ENCODE measurements at places on chromosomes 1 and 21.

- no peak for DNase-seq
Observed at GRCh38 chr21:36097427-36098181, 27.8 kb downstream of the CBR1 start.

GRCh38 chr1:27804791-27805190 is 25.8 kb upstream of the PPP1R8 start:
- DNase-seq = no peak

DNA sequence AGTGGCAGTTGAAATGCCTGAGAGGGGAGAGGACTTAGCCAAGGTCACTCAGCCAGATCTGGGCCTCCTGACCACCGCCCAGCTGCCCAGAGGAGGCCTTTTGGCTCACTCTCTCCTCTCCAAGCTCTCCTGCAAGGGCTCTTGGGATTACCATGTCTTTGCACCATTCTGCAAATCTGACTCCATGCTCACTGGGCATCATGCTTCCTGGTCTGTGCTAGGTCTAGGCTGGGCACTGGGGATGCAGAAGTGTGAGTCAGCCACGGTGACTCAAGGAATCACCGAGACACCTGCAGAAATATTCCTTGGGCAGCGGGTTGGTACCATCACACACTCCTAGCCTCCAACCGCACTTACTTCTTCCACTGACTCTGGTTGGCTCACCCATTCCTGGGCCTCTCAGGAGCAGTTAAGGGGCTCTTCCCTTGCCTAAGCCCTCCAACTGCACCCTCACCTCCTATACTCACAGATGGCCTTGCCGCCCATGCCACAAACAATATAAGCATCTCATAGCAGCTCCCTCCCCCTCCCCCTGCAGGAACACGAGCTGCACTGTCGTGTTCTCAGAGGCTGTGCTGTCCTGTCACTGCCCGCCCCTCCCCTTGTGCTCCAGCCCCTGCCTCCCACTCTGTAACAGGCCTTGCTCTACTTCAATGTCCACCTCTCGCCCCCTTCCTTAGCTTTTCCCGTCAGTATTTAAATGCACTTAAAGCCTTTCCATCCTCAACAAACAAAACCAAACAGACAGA is 34.8 kb downstream of the CDCP2 start:
- no peak for DNase-seq

DNA sequence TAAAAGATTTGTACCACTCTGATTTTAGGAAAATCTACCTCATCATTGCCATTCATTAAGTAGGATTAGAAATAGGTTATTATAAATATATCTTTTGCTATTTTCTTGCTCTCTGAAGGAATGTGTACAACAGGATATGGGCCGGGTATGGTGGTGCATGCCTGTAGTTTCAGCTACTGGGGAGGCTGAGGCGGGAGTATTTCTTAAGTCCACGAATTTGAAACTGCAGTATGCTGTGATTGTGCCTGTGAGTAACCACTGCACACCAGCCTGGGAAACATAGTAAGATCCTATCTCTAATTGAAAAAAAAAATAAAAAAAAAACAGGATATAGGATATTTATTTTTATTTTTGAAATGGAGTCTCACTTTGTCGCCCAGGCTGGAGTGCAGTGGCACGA is 50.0 kb downstream of the CLIC4 start:
- no peak for DNase-seq

DNA sequence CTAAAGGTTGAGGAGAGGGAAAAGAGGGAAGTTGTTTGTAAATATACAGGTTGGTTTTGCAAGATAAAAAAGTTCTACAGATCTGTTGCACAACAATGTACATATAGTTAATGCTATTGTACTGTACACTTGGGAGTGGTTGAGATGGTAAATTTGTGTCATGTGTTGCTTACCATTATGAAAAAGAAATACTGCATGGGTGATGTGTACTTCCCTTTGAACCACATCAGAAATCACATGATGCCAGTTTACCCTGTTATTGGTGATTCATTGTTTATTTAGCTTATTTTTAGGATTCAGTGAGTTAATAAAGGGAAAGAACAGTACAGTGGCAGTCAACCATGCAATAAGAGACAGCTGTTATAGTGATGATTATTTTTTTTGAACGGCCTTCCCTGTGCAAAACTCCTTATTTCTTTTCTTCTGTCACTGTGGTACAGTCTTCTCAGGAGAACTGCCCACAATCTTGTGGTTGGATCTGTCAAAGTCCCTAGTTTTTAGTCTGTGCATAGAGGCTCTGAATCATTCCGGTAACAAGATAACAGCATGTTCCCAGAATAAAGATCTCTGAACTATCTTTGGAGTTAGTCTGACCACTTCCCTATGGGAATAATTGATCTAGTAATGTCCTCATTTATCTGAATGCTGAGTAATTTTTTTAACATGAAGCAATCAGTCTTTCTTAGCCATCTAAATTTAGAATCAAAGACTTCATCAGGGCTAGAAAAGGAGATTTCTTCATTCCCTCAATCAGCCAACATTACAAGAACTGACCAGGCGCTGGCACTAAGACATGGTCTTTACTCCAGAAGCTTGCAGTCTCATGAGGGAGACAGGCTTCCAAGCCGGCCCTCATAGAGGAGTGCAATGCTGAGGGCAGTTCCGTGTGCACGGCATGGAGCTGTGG is 84.2 kb downstream of the SH3GLB1 start:
- no peak for DNase-seq

GRCh38 chr1:201791051-201791778 is 37.7 kb upstream of the IPO9 start:
- DNase-seq = no peak

DNA sequence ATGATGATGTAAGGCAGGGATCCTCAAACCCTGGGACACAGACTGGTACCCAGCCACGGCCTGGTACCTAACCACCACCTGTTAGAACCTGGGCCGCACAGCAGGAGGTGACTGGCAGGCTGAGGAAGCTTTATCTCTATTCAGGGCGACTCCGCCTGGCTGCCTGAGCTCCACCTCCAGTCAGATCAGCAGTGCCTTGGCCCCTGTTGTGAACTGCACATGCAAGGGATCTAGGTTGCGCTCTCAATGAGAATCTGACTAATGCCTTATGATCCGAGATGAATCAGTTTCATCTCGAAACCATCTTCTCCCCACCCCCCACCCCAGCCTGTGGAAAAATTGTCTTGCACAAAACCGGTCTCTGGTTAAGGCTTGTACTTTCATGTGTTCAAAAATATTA is 4.2 kb downstream of the RNPC3 start:
- peak; percentile 41 for DNase-seq

- no peak for DNase-seq
Observed at GRCh38 chr1:201488830-201489589, 17.9 kb downstream of the CSRP1 start.

DNA sequence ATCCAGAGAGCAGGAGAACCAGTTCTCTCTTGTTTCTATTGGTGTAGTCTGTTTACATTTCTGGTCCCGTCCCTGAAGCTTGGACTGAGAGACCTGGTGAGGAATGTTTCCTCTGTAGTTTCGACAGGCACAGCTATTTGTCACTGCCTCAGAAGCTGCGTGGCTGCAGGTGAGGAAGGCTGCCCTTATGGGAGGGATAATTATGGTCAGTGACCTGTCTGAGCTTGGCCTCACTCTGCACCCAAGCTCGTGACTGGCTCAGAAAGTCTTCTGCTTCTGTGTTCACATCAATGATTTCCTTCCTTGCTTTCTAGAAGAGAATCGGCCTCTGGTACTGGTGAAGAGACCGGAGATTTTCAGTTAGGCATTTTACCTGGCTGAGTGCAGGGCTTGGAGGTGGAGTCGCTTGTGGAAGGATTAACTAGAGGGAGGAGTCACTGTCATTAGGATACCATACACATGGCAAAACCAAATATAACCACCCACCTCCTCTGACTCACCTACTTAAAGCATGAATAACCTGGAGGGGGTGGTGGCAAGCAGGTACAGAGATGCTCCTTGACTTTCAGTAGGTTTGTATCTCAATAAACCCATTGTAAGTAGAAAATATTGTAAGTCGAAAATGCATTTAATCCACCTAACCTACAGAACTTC is 19.9 kb upstream of the WDR26 start:
- no peak for DNase-seq

DNA sequence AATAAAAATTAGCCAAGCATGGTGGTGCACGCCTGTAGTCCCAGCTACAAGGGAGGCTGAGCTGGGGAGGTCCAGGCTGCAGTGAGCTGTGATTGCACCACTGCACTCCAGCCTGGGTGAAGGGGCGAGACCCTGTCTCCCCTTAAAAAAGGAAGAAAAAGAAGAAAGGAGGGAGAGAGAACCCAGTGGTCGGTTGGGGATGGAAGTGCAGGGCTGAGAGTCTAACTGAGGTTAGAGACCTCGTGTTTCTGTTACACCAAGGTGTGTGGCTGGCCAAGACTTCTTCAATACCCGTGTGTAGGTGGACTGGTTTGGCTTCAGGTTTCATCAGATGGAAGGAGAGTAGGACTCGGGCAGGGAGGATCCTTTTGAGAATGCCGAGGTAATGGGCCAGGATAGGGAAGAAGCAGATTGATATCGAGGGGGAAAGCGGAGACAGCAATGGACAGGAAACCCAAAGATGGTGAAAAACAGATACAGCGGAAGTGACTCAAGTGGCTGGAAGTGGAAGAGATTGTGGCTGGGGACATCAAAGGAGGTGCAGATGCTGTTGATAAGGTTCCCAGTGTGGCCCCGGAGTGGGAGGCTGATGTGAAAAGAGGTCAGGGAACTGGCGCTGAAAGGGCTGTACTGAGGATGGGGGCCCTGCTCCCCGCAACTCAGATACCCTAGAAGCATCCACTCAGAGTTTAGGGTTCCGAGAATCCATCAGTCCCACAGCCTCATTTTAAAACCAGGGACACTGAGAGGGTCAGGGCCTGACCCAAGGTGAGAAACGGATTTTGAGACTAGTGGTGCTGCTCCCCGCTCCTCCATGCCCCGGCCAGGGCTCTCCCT is 681 bp upstream of the UBXN10 start:
- DNase-seq = peak; percentile 52

DNA sequence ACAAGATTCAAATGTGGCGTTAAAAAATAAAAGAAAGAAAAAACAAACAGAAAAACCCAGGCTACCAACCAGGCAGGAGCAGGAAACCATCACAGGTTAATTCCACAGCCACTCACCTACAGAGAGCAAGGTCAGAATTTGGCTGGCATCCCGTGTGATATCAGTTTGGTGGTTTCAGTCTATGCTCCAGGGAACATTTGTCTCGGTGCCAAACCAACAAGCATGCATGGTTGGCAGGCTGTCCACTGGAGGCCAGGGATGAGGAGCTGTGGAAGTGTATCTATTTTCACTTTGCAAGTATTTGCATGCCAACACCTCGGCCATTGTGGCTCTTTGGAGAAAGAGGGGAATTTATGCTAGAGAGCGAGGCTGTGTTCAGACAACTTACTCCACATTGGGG is 53.1 kb upstream of the PROX1 start:
- DNase-seq = no peak

- DNase-seq = no peak
Observed at GRCh38 chr21:31371715-31372470, 27.8 kb upstream of the TIAM1 start.

DNA sequence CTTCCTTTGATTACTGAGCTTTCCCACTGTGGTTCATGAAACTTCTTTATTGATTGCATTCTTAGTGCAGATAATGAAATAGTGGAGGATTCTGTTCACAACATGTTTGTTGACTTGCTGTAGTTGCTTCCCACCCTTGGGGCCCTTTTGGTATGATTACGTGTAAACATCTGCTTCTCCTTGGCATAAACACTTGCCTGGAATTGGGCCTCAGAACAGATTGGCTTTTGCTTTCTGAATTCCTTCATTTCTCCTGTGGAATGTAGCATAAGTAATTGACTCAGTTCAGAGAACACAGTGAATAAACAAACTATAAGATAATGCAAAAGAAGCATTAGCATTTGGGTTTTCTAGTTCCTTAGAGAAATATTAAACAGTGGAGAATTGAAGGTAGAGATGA is 59.5 kb upstream of the LAMC2 start:
- DNase-seq = no peak

- DNase-seq = no peak
Observed at GRCh38 chr1:157347506-157347905, 204.8 kb downstream of the FCRL5 start.

GRCh38 chr1:237799762-237800474 is 90.8 kb downstream of the ZP4 start:
- no peak for DNase-seq

DNA sequence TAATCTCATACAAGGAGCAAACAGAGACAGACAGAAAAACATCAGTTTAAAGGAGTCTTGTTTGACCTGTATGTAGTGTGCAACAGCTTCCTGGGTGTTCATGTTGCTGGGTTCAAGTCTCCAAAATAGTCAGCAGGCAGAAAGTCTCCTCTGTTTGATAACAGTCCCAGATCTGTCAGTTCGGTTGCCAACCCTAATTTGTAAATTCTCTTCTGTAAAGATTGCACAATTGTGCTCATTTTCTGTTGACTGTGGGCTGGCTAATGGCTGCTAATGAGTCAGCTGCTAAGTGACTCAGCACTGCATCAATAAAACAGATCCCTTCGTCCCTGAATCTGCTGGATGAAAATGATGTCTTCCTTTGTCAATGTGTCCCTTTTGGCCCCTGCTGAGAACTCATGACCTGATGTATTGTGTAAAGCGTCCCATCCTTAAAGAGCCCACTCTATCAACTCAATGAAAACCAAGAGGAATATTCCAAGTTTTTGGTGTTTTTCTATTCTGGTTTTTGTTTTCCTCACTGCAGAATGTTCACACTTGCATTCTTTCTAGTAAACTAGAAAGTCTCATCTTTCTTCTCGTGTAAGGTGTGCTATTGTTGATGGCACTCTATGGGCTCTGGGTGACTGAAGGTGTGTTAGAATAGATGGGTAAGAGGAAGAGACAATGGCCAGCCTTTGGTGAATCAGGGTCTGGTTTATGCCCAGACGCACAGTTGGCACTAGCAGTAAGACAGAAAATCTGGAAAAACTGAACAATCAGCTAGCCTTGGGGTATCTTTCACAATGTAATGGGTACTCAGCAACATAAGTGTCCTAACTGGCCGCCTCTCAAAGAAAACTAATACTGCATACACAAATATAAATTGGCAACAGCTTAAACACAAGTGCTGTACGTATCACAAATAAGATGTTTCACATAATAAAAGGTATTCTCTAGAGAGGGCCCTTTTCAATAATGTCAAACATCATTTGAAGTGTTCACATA is 75.1 kb upstream of the SIPA1L2 start:
- no peak for DNase-seq

DNA sequence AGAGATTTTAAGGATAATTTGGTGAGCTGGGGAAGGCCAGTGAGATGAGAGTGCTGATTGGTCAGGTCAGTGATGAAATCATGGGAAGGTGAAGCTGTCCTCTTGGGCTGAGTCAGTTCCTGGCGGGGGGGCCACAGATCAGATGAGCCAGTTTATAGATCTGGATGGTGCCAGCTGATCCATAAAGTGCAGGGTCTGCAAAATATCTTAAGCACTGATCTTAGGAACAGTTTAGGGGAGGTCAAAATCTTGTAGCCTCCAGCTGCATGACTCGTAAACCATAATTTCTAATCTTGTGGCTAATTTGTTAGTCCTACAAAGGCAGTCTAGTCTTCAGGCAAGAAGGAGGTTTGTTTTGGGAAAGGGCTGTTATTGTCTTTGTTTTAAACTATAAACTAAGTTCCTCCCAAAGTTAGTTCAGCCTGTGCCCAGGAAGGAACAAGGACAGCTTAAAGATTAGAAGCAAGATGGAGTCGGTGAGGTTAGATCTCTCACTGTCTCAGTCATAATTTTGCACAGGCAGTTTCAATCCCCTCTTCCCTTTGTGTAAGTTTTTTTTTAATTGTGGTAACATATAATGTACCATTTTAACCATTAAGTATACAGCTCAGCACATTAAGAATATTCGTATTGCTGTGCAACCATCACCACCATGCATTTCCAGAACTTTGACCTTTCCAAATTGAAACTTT is 39.4 kb downstream of the PTAFR start:
- DNase-seq = no peak

GRCh38 chr1:33057095-33057494 is 20.4 kb upstream of the AK2 start:
- no peak for DNase-seq

GRCh38 chr1:177897998-177898654 is 71.7 kb downstream of the SEC16B start:
- no peak for DNase-seq

Measured in activated CD4-positive, CD25-positive, alpha-beta regulatory T cell treated with anti-CD3 and anti-CD28 coated beads, Interleukin-2, amount 50 U/mL, for 72 hours (primary cell).